ENCODE measurements at places on chromosomes 3 and 15.

DNA sequence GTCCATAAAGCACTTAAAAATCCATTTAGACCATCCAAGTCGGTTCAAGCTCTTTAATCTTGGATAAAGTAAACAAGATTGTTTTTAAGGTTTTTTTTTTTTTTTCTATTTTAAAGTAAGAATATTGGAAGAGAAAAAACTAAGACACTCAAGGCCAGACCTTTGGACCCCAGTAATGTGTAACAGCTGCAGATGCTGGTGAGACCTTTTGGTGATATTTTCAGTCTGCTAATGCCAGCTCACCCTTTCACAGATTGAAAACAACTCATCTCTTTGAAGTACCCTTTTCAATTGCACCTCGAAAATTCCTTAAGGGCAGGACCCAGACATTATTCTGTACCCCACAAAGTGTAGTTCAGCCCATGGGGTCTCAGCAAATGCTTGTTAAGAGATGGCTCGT lies 260.7 kb upstream of the CTNNB1 start:
- no peak for DNase-seq

- DNase-seq = no peak
Measured at GRCh38 chr3:146502887-146503460, 33.6 kb upstream of the PLSCR2 start.

DNA sequence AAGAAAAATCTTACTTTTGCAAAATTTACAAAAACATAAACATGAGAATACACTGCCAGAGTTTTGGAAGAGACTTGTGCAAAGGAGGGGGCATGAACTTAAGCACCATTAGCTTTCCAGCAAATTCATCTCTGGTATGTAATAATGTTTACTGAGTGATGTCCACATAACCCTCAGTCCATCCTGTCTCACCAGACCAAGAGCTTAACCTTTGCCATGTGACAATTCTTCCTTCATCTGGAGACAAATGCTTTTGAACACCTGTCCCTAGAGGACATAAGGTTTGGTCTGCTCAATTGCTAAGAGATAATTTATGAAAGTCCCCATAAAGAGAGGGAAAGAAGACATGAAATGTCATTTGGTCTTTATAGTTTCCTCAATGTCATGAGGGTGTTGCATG lies 412.3 kb downstream of the ERC2 start:
- DNase-seq = no peak

DNA sequence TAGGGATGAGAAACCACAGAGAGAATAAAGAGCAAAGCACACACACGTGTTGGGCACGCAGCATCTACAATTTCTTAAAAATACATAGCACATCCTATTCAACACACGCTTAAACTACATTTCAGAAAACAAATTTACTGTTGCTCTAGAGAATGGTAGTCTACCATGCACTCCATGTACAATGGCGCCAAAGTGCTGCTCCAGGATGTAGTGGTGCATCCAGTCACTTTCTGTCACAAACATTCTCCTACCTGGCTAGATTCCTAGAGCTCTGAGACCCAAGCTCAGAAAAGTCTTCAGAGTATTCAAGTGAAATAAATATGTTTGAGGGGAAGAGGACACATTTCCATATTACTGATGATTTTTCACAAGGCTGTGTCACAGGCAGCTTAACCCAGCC lies 374.3 kb downstream of the CTNNB1 start:
- DNase-seq = no peak

Measured in progenitor cell of endocrine pancreas (in vitro differentiated cells).